ENCODE measurements at places on chromosomes 4 and X. TPM values are rescaled to one million over a fixed set of nuclear protein-coding genes. Genes with fewer than 3 reads are reported as not detected.

GRPR gene
- 1.4 TPM for total RNA-seq

PSAPL1 gene
- total RNA-seq: 0.51 TPM

LGI2 gene
- total RNA-seq: 16.9 TPM

UGT2B7 gene
- 0.92 TPM for total RNA-seq

TGIF2LX gene
- not detected for total RNA-seq

ERCC6L gene
- 4.0 TPM for total RNA-seq

CFI gene
- total RNA-seq: 11.8 TPM

CT47A7 gene
- total RNA-seq: not detected

CLTRN gene
- 1.0 TPM for total RNA-seq

ARHGEF38 gene
- 1.3 TPM for total RNA-seq

DRP2 gene
- total RNA-seq: 2.1 TPM

All from tongue (tissue), 3 donors.